ENCODE measurements at places on chromosomes 5 and 9. TPM values are rescaled to one million over a fixed set of nuclear protein-coding genes. Genes with fewer than 3 reads are reported as not detected.
A peak's percentile ranks its signal among the peaks of the same experiment; 100 is the strongest.

DNA sequence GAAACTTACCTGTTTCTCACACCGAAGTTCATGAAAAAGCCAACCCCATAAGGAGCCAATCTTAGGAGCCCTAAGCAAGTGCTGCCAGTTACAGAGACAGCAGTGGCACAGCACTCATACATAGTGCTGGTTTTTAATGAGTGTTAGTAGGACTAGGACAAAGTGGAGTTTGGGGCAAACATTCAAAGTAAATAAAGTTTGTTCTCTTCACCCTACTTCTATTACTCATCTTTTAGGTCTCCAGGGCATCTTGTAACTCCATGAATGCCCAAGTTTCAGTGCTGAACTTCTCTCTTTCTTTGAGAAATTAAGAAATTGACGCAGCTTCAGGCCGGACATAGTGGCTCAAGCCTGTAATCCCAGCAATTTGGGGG is 584.7 kb downstream of the EBF1 start:
- no peak overlapping the region for H3K4me3 ChIP-seq
- peaks cover 37% of the 10 kb centered on the region for H3K4me1 ChIP-seq
- H3K27ac ChIP-seq = no peak overlapping the region

GRCh38 chr5:104456122-104456521 is 893.5 kb upstream of the NUDT12 start:
- H3K27me3 ChIP-seq = no peaks in the 10 kb centered on the region
- no peaks in the 10 kb centered on the region for H3K4me1 ChIP-seq

DNA sequence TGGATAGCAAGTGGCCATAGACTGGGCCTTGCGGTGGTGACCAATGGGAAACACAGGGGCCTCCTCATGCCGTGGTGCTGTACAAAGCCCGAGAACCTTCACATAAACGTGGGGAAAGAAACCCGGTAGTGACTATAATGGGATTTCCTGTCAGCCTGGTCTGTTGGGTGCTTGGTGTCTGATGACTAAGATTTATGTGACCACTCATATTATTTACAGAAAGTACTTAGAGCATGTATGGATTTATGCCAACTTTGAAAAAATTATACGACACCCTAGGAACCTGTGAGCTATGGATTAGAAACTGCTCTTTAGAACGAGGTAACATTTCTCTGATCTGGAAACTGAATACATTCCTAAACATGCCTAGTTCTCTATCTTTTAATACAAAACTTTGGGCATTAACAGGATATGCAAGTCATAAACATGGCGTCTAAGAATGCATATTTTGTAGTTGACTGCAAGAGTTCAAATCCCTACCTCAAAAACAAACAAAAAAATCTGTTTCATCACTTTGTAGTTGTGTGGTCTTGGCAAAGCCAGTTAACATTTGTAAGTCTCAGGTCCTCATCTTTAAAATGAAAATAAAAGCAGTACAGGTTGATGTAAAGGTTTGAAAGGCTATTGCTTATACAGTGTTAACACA is 85.4 kb downstream of the TMEM167A start:
- no peaks in the 10 kb centered on the region for H3K36me3 ChIP-seq
- no peak overlapping the region for H3K27ac ChIP-seq
- DNase-seq = no peak
- no peaks in the 10 kb centered on the region for H3K4me1 ChIP-seq

GRCh38 chr9:105114964-105115728 is 129.3 kb upstream of the SLC44A1 start:
- no peaks in the 10 kb centered on the region for H3K36me3 ChIP-seq
- no peaks in the 10 kb centered on the region for H3K27me3 ChIP-seq
- peaks cover 25% of the 10 kb centered on the region for H3K4me1 ChIP-seq
- peak overlapping the region; percentile 7 for H3K4me3 ChIP-seq

GRCh38 chr9:114078781-114079156 is 669 bp upstream of the AMBP start:
- H3K36me3 ChIP-seq = no peaks in the 10 kb centered on the region
- no peak overlapping the region for H3K27ac ChIP-seq
- H3K4me1 ChIP-seq = no peaks in the 10 kb centered on the region
- no peak for DNase-seq
- H3K27me3 ChIP-seq = peaks cover 15% of the 10 kb centered on the region

DNA sequence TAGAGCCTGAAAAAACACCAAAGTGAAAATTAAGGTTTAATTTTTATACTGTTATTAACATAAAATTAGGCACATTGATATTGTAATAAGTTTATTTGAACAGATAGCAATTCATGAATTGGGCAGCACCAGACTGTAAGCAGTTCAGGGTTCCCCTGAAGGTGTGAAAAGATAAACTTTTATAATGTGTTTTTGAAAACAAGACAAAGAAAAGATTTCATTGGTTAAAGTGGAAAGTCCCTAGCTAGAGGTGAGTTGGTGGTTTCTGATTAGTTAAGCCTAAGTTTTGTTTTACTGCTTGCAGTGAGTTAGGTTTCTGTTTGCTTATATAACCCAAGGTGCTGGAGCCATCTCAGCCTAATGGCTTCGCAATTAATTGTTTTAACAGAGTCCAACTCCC is 96.5 kb upstream of the RPS23 start:
- H3K27me3 ChIP-seq = no peaks in the 10 kb centered on the region
- no peaks in the 10 kb centered on the region for H3K36me3 ChIP-seq
- no peak for DNase-seq
- H3K4me3 ChIP-seq = no peak overlapping the region

GRCh38 chr5:61402244-61402823 is 70.3 kb downstream of the ZSWIM6 start:
- H3K27ac ChIP-seq = no peak overlapping the region
- no peaks in the 10 kb centered on the region for H3K27me3 ChIP-seq
- H3K4me3 ChIP-seq = no peak overlapping the region
- H3K36me3 ChIP-seq = no peaks in the 10 kb centered on the region

DNA sequence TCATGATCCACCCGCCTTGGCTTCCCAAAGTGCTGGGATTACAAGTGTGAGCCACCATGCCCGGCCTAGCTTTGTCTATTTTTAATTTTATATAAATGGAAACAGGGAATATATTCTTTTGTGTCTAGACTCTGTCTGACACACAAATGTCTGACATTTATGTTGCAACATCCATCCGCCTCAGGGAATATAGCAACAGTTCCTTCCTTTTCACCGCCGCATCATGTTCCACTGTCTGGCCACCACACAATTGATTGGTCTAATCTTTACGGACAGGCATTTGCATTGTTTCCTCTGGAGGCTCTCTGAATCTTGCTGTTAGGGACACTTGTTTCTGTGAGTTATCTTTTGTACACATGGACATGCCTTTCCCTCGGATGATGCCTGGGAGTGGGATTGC is 20.1 kb upstream of the TBC1D9B start:
- no peaks in the 10 kb centered on the region for H3K36me3 ChIP-seq
- H3K4me1 ChIP-seq = no peaks in the 10 kb centered on the region
- H3K27ac ChIP-seq = no peak overlapping the region
- DNase-seq = no peak

Gene GRIA1
- total RNA-seq = not detected

Gene BARHL1
- not detected for total RNA-seq

Gene ADAMTS16
- not detected for total RNA-seq

Gene SLC45A2
- total RNA-seq = not detected

Gene PIK3R1
- total RNA-seq = 40.0 TPM
